CD14-positive monocyte (primary cell): ENCODE measurements at places on chromosomes 5 and 9.
A peak's percentile ranks its signal among the peaks of the same experiment; 100 is the strongest.

GRCh38 chr5:3310541-3311261 lies 284.9 kb upstream of the IRX1 start:
- no peaks in the 10 kb centered on the region for H3K27me3 ChIP-seq
- H3K4me1 ChIP-seq = no peaks in the 10 kb centered on the region
- DNase-seq = no peak
- no peak overlapping the region for H3K27ac ChIP-seq
- H3K36me3 ChIP-seq = no peaks in the 10 kb centered on the region

DNA sequence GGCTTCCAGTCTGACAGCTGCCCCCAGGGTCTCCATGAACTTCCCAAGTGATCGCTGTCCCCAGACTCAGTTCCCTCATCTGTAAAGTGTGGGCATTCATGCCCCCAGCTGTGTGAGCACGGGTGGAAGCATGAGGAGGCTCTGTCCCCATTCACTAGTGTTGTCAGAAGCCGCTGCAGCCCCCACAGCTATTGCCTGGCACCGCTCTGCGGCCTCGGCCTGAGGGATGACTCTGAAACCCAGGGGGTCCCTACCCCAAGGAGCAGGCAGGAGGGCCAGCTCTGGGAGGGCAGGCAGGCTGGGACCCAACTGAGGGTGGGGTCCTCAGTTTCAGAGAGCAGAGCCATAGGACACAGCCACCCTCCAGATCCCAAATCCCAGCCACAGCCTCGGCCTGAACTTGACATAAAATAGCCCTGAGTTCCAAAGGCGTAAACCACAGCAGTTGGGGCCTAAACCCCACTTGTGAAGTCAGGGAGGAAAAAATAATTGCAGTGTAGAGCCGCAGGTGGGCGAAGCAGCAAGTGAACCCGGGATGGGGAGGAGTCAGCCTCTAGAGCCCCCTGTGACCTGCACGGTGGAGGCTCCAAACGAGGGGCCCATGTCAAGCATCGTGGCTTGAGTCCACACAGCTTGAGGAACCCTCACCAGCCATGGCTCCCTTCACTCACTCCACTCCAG lies 66.0 kb upstream of the ADAMTS2 start:
- H3K36me3 ChIP-seq = no peaks in the 10 kb centered on the region
- H3K4me1 ChIP-seq = no peaks in the 10 kb centered on the region
- H3K27me3 ChIP-seq = no peaks in the 10 kb centered on the region
- H3K27ac ChIP-seq = no peak overlapping the region

DNA sequence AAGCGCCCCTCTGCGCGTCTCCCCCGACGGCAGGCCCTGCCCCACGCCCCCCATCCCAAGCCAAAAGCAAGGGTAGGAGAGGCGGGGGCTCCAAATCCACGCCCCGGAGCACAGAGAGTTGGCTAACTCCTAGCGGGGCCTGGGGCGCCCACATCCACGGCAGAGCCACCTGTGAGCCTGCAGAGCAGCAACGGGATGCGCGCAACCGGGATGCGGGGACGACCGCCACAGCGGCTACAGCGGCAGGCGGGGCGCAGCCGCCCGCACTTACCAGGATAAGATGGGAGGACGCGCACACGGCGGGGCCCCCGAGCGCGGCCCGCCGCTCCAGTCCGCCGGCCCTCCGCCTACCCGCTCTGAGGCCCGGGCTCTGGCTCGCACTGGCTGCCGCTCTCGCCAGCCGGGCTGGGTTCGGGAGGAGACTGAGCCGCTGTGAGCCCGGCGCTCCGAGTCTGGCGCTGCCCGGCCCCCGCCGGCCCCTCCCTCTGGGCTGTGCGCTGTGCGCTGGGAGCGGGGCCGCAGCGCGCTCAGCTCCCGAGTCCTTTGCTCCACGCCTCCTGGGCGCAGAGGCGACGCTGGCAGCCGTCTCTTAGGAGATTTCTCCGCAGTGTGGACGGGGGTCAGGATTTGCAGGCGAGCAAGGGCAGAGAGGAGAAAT lies at the start of gene SLC24A2:
SLC24A2 (minus strand) TSS at position 424 of the 658 bp plus-strand sequence.
- no peak within 1 kb of the TSS for H3K4me3 ChIP-seq
- H3K4me1 ChIP-seq = no peaks in the 10 kb centered on the region
- no peak within 1 kb of the TSS for H3K27ac ChIP-seq
- H3K27me3 ChIP-seq = peaks cover 56% of the 10 kb centered on the region

DNA sequence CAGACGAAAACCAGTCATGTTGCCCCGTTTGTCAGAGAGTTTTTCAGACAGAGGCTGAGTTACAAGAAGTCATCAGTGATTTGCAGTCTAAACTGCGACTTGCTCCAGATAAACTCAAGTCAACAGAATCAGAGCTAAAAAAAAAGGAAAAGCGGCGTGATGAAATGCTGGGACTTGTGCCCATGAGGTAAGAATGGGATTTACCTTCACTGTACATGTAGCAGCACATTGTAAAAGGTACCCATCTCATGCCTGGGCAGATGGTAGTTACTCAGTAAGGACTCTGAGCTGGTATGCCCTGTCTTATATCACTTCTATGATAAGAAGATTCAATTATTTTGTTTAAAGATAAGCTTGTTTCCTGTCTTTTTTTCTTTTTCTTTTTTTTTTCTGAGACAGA lies 38.8 kb downstream of the RAD50 start:
- no peak overlapping the region for H3K4me3 ChIP-seq
- H3K27ac ChIP-seq = no peak overlapping the region
- no peaks in the 10 kb centered on the region for H3K4me1 ChIP-seq
- H3K36me3 ChIP-seq = peaks cover 96% of the 10 kb centered on the region

DNA sequence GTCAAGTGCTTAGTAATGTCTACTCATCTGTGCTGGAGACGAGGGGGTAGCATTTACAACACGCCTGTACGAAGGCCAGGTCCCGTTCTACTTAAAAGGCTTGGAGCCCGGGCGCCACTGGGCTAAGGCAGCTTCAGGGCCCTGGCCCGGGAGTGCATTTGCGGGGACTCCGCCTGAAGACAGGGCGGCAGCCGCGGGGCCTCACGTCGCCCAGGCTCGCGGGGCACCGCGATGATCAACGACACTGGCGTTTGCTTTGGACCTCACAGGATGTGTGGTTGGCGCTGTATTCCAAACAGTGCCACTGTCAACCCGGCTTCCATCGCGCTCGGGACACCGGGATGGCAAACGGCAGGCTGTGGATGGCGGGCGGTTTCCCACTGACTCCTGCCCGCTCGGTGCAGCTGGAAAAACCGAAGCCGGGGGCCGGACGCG lies 1.1 kb upstream of the TENT4A start:
- H3K27me3 ChIP-seq = no peaks in the 10 kb centered on the region
- H3K36me3 ChIP-seq = no peaks in the 10 kb centered on the region
- peak overlapping the region; percentile 96 for H3K27ac ChIP-seq
- peak; percentile 35 for DNase-seq
- peaks cover 35% of the 10 kb centered on the region for H3K4me1 ChIP-seq

DNA sequence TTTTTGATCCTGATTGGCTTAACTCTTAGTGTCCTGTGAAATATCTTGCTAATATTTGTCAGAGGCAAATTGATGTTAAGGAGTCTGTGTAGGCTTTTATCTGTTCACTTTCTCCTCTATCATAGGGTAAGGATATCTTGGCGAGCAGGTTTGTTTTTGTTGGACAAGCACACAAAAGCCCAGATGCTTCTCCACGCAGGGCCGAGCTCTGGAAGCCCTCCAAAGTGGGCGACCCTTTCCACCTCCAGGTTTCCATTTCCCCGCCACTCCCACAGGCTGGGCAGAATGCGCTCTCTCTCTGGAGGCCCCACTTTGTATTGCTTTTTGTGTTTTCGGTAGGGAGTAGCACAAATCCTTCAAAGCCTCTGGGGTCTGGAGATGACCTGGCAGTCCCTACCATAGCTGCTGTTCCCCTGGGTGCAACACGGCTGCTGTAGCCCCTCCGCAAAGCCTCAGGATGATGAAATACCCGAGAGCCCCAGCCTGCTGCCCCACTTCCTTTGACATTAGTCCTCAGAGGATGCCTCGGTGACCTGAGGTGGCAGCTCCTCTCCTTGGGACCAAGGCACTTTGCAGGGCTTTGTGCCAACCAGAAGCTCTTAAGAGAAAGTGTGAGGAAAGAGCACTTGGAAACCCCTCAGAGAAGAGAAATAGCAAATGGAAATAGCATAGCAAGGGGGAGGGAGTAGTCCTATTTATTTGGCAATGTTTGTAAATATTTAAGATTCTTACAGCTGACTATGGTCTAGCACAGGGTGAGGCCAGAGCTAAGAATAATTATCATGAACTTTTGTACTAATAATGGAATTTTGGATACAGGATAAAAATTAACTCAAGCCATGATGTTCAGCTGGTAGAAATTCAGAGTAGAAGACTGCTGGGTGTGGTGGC lies 122.8 kb downstream of the ARHGEF28 start:
- no peak overlapping the region for H3K27ac ChIP-seq
- no peaks in the 10 kb centered on the region for H3K4me1 ChIP-seq
- H3K36me3 ChIP-seq = no peaks in the 10 kb centered on the region
- H3K4me3 ChIP-seq = no peak overlapping the region
- peaks cover 6% of the 10 kb centered on the region for H3K27me3 ChIP-seq
